ENCODE measurements at places on chromosomes 3 and 15. TPM values are rescaled to one million over a fixed set of nuclear protein-coding genes. Genes with fewer than 3 reads are reported as not detected.

DNA sequence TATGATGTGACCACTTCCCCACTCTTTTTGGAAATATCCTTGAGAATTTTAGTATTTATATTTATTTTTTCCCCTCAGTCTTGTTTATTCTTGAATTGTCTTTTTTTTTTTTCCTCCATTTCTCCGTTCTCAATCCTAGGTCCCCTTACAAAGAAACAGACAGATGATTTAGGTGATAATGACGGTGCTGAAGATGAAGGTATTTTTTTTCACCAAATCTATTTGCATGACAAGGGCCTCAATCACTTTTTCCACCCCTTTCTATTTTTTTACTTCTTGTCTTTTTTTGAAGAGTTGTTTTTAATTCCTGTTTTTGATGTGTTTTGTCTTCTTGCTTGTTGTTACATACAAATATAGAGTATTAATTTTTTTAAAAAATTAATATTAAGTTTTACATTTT, 402.6 kb downstream of the NLGN1 start:
- no peaks in the 10 kb centered on the region for H3K36me3 ChIP-seq
- DNase-seq, result no peak
- H3K27me3 ChIP-seq, result no peaks in the 10 kb centered on the region
- no peak overlapping the region for H3K27ac ChIP-seq
- no peak overlapping the region for H3K4me3 ChIP-seq

IQCF5 gene
- total RNA-seq, result not detected

- H3K36me3 ChIP-seq, result no peaks in the 10 kb centered on the region
- H3K4me1 ChIP-seq, result no peaks in the 10 kb centered on the region
- no peaks in the 10 kb centered on the region for H3K27me3 ChIP-seq
- H3K27ac ChIP-seq, result no peak overlapping the region
These were observed 928.9 kb upstream of the NR2F2 start for GRCh38 chr15:95401587-95401986.

DNA sequence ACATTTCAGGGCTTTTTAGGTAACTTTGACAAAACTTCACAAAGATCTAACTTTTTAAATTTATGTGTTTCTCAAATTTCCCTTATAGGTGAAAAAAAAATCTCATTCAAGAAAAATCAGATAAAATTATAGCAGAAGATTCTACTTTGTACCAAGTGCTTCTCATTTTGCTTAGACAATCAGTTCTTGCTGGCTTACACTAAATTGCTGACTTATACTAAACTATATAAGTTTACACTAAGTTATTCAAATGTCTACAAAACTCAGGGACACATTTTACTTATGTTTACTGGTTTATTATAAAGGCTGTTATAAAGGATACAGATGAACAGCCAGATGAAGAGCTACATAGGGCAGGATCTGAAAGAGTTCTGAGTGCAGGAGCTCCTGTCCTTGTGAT, 195.1 kb downstream of the ZPLD1 start:
- no peaks in the 10 kb centered on the region for H3K27me3 ChIP-seq
- H3K27ac ChIP-seq, result no peak overlapping the region
- H3K4me1 ChIP-seq, result no peaks in the 10 kb centered on the region
- H3K4me3 ChIP-seq, result no peak overlapping the region

ITPKA gene
- total RNA-seq, result 1.2 TPM

DYNLT2B gene
- total RNA-seq, result 2.7 TPM

- no peaks in the 10 kb centered on the region for H3K4me1 ChIP-seq
- DNase-seq, result peak; percentile 16
- no peak overlapping the region for H3K4me3 ChIP-seq
- H3K27ac ChIP-seq, result no peak overlapping the region
- H3K27me3 ChIP-seq, result no peaks in the 10 kb centered on the region
- no peaks in the 10 kb centered on the region for H3K36me3 ChIP-seq
These were observed 30.1 kb downstream of the ZDHHC19 start for GRCh38 chr3:196181127-196181546.

SLC38A3 gene
- 44.7 TPM for total RNA-seq

- H3K4me1 ChIP-seq, result no peaks in the 10 kb centered on the region
- no peak overlapping the region for H3K4me3 ChIP-seq
- no peaks in the 10 kb centered on the region for H3K36me3 ChIP-seq
- no peak for DNase-seq
- no peak overlapping the region for H3K27ac ChIP-seq
- no peaks in the 10 kb centered on the region for H3K27me3 ChIP-seq
These were observed 232.8 kb downstream of the CPNE4 start for GRCh38 chr3:131802029-131802428.

DNA sequence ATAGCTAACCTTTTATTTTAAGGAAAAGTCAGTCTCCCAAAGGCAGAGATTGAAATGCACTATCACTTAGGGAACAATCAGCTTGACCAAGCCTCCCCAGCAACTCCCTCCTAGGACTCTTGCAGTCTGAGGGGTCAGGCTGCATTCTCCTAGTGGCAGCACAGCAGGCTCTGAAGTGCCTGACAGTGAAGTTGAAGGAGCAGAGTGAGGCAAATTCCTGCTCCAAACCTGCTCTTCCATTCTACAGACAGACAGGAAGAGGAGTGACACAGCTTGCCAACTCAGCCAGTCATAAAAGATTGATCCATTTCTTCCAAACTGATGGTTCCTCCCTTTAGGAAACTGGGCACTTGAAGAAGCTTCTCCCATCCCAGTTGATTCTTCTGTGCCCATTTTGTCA, 43.9 kb upstream of the SMAD3 start:
- peaks cover 29% of the 10 kb centered on the region for H3K4me1 ChIP-seq
- DNase-seq, result no peak
- H3K27me3 ChIP-seq, result no peaks in the 10 kb centered on the region
- H3K36me3 ChIP-seq, result no peaks in the 10 kb centered on the region
- no peak overlapping the region for H3K4me3 ChIP-seq

DNA sequence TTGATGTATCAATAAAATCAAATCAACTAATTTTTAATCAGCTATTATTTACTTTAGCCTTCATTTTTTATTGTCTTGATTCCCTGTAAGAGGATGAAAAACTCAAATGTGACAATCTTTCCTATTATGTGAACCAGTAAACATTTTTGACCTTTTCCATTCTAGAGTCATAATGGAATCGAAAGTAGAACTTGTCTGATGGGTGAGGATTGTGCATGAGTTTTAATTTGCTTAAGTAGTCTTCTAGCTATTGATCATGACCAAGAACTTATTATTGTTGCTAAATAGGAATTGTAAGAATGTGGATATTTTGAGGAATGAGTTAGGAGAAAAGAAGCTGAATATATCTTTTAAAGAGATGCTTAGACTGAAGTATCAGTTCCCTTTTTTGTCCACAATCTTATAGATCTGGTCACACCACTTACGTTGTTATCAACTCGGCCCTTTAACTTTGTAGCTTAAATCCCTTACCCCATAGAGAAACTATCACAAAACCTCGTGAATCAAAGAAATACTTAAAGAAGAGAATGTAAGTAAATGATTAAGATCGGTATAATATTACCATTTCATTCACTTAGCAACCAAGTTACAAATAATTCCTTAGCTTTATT, 147.3 kb downstream of the TP63 start:
- H3K27me3 ChIP-seq, result no peaks in the 10 kb centered on the region
- H3K4me3 ChIP-seq, result no peak overlapping the region
- H3K4me1 ChIP-seq, result no peaks in the 10 kb centered on the region
- no peaks in the 10 kb centered on the region for H3K36me3 ChIP-seq
- H3K27ac ChIP-seq, result no peak overlapping the region
- no peak for DNase-seq

DNA sequence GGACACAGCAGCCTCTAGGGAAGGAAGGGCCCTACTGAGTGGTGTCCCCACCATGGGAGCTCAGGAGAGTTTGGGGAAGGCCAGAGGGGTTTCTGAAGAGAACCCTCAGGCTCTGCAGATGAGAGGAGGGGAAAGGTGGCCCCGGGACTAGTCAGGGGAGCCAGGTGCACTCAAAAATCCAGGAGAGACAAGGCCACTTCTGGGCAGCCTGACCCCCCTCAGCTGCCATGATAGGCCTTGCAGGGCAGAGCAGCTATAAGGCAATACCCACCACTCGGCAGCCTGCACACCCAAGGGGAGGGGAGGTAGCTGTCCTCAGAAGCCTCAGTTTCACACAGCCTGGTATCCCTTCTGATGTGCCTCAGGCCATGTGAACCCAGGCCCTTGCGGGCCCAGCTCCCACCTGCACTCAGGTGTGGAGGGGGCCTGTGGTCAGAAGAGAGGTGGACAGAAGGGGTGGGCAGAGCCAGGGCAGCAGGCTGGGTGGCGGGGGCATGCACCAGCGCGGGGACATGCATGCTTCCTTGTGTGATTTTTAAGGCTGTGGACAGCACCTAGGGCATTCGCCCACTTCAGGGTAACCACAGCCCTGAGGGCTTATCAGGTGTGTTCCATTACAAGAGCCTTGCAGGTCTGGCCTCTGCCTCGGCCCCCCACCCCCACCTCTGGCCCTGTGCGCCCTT, 34.6 kb downstream of the SRPRB start:
- no peaks in the 10 kb centered on the region for H3K36me3 ChIP-seq
- no peak overlapping the region for H3K4me3 ChIP-seq
- no peak for DNase-seq
- H3K4me1 ChIP-seq, result no peaks in the 10 kb centered on the region
- no peak overlapping the region for H3K27ac ChIP-seq

DNA sequence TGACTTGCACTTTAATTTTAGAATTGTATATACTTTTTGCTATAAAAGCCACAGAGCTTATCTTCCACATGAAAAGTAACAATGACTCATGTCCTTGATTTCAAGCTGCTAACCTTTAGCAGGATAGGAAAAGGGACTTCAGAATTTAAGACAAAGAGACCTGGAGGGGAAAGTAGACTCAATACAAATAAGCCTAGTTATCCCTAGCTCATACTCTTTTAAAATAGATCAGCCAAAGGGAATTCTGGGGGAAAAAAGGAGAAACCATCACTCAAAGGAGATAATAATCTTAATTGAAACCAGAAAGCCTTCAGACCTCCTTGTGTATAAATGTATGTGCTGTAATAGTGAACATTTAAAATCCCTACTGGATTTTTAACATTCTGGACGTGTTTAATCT, 930.3 kb downstream of the NTRK3 start:
- H3K36me3 ChIP-seq, result no peaks in the 10 kb centered on the region
- H3K4me3 ChIP-seq, result no peak overlapping the region
- DNase-seq, result no peak
- H3K4me1 ChIP-seq, result no peaks in the 10 kb centered on the region
- H3K27me3 ChIP-seq, result no peaks in the 10 kb centered on the region
- no peak overlapping the region for H3K27ac ChIP-seq

DNA sequence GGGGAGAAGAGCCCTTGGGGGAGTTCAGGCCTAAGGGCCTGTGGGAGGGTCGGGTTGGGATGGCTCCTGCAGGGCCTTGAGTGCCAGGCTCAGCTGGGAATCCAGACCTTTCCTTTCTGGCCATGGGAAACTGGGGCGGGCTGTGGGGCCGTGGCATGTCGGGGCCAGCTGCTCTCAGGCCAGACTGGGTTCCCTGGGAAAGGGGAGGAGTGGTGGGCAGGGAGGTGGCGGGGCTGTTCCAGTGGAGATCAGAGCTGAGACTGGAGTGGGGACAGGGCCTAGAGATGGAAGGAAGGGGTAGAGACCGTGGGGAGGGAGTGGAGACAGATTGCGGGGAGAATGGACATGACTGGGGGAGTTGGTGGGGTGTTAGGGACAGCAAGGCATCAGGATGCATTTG, 20.3 kb downstream of the FBLN2 start:
- no peaks in the 10 kb centered on the region for H3K27me3 ChIP-seq
- H3K36me3 ChIP-seq, result no peaks in the 10 kb centered on the region
- no peaks in the 10 kb centered on the region for H3K4me1 ChIP-seq
- H3K27ac ChIP-seq, result no peak overlapping the region
- DNase-seq, result peak; percentile 35
- no peak overlapping the region for H3K4me3 ChIP-seq

DNA sequence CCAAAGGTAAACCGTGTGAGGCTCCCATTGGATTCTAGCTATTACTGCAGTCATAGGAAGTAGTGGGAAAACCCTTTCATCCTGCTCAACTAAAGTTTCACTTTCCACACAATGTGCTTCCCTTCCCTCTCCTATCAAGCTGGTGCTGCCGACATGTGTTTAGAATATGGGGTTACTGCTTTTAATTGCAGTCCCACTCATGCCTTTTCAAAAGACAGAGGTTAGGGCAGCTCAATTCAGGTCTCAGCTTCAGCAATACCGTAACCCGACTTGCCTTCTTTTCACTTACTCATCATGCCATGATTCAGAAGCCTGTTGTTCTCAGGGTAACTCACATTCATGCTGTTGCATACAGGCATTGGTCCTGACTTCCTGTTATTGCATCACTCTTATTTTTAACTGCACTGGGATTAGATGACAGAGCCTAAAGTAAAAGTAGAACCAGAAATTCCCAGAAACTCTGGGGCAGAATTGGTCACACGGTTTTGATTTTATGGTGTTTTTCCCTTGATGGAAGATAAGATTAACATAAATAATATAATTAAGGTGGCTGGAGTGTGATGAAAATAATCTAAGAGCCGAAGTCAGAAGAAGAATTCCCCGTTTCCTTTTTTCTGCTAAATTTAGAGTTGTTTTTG, 45.7 kb downstream of the C2CD4B start:
- peaks cover 22% of the 10 kb centered on the region for H3K4me1 ChIP-seq
- H3K27me3 ChIP-seq, result no peaks in the 10 kb centered on the region
- peak overlapping the region; percentile 76 for H3K27ac ChIP-seq
- H3K36me3 ChIP-seq, result no peaks in the 10 kb centered on the region
- DNase-seq, result no peak

DNA sequence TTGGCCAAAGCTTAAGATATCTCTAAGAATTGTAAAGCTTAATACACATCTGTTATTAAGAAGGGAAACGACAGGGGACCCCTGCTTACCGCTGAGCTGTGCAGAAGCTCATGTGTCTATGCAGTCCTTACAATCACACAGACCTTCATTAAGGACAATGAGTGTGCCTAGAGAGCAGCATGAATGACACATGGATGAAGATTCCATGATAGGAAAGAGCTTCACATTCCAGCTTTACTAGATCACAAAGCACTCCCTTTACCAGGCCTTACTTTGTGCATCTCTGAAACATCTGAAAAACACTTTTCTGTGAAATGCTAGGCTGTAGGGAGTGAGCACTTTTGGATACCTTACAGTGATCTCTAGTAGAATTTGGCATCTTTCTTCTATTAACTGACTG, 32.0 kb downstream of the RNF168 start:
- DNase-seq, result no peak
- no peaks in the 10 kb centered on the region for H3K4me1 ChIP-seq
- H3K4me3 ChIP-seq, result no peak overlapping the region

ALG3 gene
- total RNA-seq, result 14.1 TPM
